Activated CD8-positive, alpha-beta T cell treated with anti-CD3 and anti-CD28 coated beads, Interleukin-2, amount 10 ng/mL, durations not matched to agents 7 days and 5 days (primary cell): ENCODE measurements at places on chromosomes 2 and 18. TPM values are rescaled to one million over a fixed set of nuclear protein-coding genes. Genes with fewer than 3 reads are reported as not detected.

GRCh38 chr2:31762085-31762484 lies 181.3 kb upstream of the SRD5A2 start:
- peaks cover under 1% of the 10 kb centered on the region for H3K27me3 ChIP-seq
- H3K36me3 ChIP-seq: no peaks in the 10 kb centered on the region
- no peak for DNase-seq
- no peak overlapping the region for H3K4me3 ChIP-seq

DNA sequence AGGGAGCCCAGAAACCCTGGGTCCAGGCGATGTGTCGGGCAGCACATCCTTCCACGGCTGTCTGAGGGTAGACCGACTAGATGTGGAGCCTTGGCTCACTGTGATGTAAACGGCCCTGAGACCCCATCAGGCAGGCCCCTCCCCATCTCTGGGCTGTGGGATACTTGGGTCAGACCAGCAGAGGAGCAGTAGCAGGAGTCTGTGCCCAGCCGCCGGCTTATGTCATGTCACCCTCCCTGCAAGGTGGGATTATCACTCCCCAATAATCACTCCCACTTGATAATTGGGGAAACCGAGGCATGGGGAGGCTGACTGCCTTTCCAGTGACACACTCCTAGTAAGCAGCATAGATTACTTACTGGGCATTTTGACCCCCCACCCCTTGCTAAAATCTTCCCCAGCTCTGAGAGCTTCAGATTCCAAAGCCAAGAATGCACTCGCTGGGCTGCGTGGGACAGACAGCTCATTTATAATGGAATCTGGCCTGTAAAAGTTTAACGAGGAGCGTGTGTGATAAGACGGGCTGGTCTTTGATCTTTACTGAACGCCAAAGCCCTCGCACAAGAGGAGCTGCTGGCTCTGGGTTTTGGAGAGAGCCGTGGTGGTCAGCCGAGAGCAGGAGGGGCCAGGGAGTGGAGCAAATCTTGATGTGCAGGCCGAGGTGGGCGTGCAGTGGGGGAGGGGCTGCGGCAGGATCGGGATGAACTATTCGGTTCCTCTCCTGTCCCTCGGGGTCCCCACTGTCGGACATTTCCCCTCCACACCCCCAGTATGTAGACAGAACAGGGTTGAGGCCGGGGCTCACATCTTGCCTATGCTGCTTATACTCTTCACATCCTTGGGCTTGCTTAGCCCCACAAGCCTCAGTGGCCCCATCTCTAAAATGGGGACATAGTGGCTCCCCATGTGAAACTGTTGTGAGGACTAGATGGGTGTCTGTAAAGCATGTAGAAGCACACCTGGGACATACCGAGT lies 200.0 kb downstream of the GLI2 start:
- no peak overlapping the region for H3K4me3 ChIP-seq
- H3K4me1 ChIP-seq: no peaks in the 10 kb centered on the region
- DNase-seq: no peak
- H3K27ac ChIP-seq: no peak overlapping the region
- no peaks in the 10 kb centered on the region for H3K27me3 ChIP-seq

The TTN gene
- total RNA-seq: 12.8 TPM

The NFATC1 gene
- total RNA-seq: 26.5 TPM

GRCh38 chr18:76351961-76352581 lies 143.0 kb downstream of the ZNF516 start:
- H3K4me1 ChIP-seq: peaks cover 3% of the 10 kb centered on the region
- no peak overlapping the region for H3K4me3 ChIP-seq
- no peaks in the 10 kb centered on the region for H3K36me3 ChIP-seq
- H3K27me3 ChIP-seq: no peaks in the 10 kb centered on the region
- DNase-seq: peak; percentile 17

The SKOR2 gene
- total RNA-seq: not detected

- no peaks in the 10 kb centered on the region for H3K36me3 ChIP-seq
- no peaks in the 10 kb centered on the region for H3K27me3 ChIP-seq
- DNase-seq: no peak
- no peak overlapping the region for H3K27ac ChIP-seq
Measured at GRCh38 chr2:1690056-1690775, 54.1 kb downstream of the PXDN start.

The ST6GAL2 gene
- total RNA-seq: not detected

DNA sequence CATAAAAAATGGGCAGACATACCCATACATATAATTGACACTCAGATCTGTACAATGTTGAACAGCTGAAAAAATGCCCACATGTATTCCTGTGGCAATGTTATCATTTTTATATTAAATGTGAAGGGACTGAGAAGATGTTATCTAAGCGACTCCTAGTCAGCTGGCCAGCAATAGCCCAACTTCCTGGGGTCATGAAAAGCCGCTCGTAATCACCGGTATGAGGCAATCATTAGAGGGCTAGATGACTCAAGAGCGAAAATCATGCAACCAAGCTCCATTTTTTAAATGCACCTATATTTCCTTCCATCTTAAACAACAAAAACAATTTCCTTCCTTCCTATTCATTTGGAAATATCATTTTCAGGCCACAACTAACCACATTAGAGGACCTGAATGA lies 274.6 kb upstream of the CCDC68 start:
- H3K36me3 ChIP-seq: no peaks in the 10 kb centered on the region
- H3K27me3 ChIP-seq: no peaks in the 10 kb centered on the region
- DNase-seq: no peak
- no peak overlapping the region for H3K4me3 ChIP-seq
- no peaks in the 10 kb centered on the region for H3K4me1 ChIP-seq
- H3K27ac ChIP-seq: no peak overlapping the region

GRCh38 chr2:141501752-141502151 lies 629.1 kb downstream of the LRP1B start:
- DNase-seq: no peak
- no peak overlapping the region for H3K27ac ChIP-seq
- no peak overlapping the region for H3K4me3 ChIP-seq
- H3K4me1 ChIP-seq: no peaks in the 10 kb centered on the region
- H3K27me3 ChIP-seq: no peaks in the 10 kb centered on the region

GRCh38 chr2:222703091-222703490 lies 31.6 kb downstream of the MOGAT1 start:
- peaks cover 58% of the 10 kb centered on the region for H3K27me3 ChIP-seq
- DNase-seq: no peak
- no peak overlapping the region for H3K4me3 ChIP-seq
- H3K4me1 ChIP-seq: peaks cover 33% of the 10 kb centered on the region
- no peak overlapping the region for H3K27ac ChIP-seq

- H3K4me3 ChIP-seq: no peak overlapping the region
- no peaks in the 10 kb centered on the region for H3K27me3 ChIP-seq
Measured at GRCh38 chr18:51070545-51070944, 40.5 kb downstream of the SMAD4 start.

GRCh38 chr2:226790011-226790410 lies 9.6 kb downstream of the IRS1 start:
- peaks cover 55% of the 10 kb centered on the region for H3K4me1 ChIP-seq
- peaks cover 45% of the 10 kb centered on the region for H3K36me3 ChIP-seq
- H3K27ac ChIP-seq: no peak overlapping the region
- H3K27me3 ChIP-seq: no peaks in the 10 kb centered on the region
- no peak overlapping the region for H3K4me3 ChIP-seq

GRCh38 chr2:38754506-38754905 lies 3.3 kb upstream of the SRSF7 start:
- peaks cover 15% of the 10 kb centered on the region for H3K36me3 ChIP-seq
- peak overlapping the region; percentile 83 for H3K27ac ChIP-seq
- peak overlapping the region; percentile 73 for H3K4me3 ChIP-seq
- H3K27me3 ChIP-seq: no peaks in the 10 kb centered on the region
